ENCODE measurements at places on chromosomes 4 and X. TPM values are rescaled to one million over a fixed set of nuclear protein-coding genes. Genes with fewer than 3 reads are reported as not detected.

DNA sequence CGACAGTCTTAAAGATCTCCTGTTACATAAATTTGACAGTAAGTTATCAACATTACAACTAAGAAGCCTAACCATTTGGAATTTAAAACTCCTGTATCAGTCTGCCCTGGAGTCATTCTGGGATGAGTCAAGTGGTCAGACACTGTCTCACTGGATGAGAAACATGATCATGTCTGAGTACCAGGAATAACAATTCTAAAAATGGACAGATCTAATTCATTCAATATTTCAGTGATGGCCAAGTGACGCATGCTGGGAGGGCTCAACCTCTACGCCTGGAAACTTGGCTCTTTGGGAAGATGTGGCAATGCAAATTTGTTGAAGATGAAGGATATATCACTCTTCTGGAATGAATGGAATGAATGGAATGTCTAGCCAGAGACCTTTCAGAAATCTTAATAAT is 1427.2 kb downstream of the STIM2 start:
- ATAC-seq: peak; percentile 67

The TCEAL3 gene
- total RNA-seq: 188 TPM

The GATA1 gene
- not detected for total RNA-seq

The JADE3 gene
- total RNA-seq: 10.2 TPM

The TCEAL7 gene
- total RNA-seq: 10.0 TPM

The ZNF630 gene
- 7.8 TPM for total RNA-seq

The CENPVL1 gene
- total RNA-seq: not detected

DNA sequence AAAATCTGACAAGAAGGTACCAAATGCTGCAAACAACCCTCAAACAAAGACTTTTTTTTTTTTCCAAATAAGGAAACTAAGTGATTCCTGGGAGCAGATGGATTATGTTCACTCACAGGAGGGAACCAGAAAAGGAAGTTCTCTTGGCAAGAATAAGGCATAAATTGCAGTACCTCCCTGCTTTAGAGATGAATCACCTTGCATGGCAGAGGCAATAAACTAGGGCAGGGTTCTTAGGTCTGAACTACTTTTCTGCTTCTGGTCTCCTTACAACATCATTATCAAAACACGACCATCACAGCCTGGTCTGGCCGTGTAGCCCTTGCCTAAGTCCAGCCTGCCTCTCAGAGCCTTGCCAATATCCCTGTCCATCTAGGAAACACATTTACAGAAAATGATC is 6.3 kb downstream of the TMEM31 start:
- peak; percentile 87 for ATAC-seq

The OPN1MW2 gene
- total RNA-seq: not detected

- no peak for ATAC-seq
Measured at GRCh38 chr4:149791851-149792250, 23.8 kb downstream of the IQCM start.

The NONO gene
- total RNA-seq: 211 TPM

DNA sequence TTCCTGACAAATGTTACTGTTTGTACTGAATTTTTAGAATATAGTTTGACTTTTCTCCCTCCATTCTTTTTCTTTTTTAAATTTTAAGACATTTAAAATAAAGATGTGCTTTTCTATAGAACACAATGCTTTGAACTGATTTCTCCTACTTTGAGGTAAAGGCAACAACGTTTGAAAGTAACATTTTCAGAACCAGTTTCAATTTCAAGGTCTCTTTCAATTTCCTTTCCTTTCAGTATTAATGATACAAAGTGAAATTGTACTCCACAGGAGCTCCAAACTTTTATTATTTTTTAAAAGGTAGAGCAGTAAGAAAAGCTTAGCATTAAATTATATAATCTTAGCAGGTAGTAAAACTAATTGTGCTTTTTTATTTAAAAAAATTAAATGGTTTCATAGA is 54.9 kb downstream of the NDST4 start:
- ATAC-seq: no peak

DNA sequence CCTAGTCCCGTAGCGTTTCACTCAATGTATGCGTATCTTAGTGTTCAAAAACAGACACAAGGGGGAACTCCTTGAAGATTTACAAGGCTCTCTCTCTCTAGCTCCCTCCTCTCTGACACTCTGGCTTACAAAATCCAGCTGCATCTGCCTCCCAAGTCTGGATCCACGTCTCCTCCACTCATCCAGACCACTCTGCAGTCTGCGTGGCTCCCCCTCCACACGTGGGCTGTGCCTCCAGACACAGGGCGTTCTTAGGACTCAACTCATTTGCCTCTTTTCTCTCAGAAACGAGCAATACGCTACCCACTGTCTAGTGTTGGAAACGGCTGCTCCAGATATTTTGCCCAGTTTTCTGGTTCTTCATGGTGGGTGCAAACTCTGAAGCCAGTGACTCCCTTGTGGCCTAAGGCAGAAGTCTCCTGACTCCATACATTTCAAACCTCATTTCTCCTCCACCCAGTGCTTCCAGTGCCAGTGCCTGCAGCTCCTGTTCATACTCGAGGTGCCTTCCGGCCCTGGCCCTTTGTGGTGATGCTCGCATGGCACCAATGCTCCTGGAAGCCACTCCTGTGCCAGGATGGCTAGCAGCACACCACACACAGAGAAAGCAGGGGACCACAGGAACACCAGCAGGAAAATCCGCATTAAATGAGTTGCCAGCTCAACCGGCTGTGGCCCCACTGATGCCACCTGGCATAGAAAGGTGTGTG is 24.1 kb downstream of the NAT8L start:
- no peak for ATAC-seq

GRCh38 chr4:41160856-41161255 is 53.5 kb downstream of the APBB2 start:
- ATAC-seq: no peak

DNA sequence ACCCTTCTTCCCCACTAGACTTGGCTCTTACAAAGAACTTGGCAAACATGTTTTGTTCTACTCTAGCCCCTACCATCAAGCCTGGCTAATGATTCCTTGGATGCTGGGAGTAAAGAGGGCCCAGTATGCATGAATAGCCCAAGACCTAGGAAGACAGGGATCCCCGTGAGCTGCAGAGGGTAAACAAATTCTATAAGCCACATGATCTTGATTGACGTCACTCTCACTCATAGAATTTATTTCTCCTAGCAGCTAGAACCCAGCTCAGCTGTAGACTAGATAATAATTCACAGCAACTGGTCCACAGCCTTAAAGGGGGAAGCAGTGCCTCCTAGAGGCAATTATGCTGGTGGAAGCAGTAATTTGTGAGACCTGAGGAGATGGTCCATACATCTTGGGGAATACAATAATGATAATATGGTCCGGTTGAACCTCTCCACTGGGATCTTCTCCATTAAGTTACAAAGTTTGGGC is 16.1 kb upstream of the USO1 start:
- no peak for ATAC-seq

DNA sequence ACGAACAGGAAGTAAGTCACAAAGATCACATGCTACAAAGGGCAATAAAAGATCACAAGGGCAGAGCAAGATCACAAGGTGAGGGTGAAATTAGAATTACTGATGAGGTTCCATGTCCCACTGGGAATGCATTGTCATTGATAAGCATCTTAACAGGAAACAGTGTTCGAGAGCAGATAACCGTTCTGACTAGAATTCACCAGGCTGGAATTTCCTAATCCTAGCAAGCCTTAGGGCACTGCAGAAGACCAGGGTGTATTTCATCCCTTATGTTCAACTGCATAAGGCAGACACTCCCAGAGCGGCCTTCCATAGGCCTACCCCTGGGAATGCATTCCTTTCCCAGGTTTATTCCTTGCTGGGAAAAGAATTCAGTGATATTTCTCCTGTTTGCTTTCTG is 980.6 kb upstream of the LCORL start:
- ATAC-seq: no peak

DNA sequence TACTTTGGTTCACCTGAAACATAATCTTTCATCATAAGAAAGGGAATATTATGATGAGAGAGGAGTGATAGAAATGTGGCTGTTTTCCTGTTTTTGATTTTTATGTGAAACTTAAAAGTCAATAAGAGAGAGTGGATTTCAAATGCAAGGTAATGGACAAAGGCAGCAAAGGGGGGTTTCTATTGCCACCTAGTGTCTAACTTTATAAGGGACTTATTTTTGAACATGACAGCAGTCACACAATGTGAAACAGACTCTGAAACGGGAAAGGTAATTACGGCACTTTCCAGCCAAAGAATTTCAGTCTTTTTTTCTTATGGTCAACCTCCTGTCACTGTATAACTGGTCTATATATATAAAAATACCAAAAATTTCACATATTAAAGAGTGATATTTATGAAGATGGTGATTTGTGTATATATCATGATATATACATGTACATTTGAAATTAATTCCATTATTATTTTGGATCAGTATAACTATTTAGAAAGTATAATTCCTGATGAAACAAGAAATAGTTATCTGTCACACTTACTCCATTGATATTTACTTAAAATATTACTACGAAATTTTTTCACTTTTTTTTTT is 127.1 kb downstream of the FBXO8 start:
- peak; percentile 58 for ATAC-seq

GRCh38 chr4:11264841-11265240 is 163.9 kb downstream of the HS3ST1 start:
- ATAC-seq: no peak

DNA sequence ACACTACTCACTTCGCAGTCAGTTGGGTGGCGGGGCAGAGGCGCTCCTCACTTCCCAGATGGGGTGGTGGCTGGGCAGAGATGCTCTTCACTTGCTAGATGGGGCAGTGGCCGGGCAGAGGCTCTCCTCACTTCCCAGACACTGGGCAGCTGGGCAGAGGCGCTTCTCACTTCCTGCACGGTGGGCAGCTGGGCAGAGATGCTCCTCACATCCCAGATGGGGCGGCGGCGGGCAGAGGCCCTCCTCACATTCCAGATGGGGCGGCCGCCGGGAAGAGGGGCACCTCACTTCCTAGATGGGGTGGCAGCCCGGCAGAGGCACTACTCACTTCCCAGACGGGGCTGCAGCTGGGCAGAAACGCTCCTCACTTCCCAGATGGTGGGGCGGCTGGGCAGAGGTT is 199.8 kb downstream of the RTL9 start:
- ATAC-seq: no peak

The MAML3 gene
- 10.0 TPM for total RNA-seq

The ARHGEF6 gene
- 16.7 TPM for total RNA-seq

The ZCCHC12 gene
- total RNA-seq: 0.73 TPM

GRCh38 chr4:154478547-154478946 is 13.1 kb downstream of the DCHS2 start:
- no peak for ATAC-seq

The SCARB2 gene
- 137 TPM for total RNA-seq

DNA sequence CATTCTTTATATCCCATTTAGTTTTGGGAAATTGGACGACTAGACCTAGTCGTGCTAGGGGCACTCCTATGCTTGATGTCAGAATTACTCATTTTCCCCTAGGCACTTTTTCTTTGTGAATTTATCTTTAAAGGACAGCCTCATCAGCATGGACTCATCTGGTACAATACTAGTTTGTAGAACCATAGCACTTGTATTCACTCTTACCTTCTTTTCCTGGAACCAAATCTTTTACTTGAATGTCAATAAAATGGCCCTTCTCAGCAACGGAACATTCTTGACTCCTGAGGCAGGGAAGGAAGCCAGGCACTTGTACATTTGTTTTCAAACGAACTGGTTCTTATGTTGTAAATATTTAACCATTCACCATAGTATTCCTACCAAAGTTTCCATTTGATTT is 187.1 kb downstream of the SHROOM3 start:
- no peak for ATAC-seq

- no peak for ATAC-seq
Measured at GRCh38 chr4:26830701-26831100, 29.9 kb upstream of the STIM2 start.

The IL2RG gene
- 4.2 TPM for total RNA-seq

GRCh38 chr4:791898-792625 is 33.9 kb downstream of the CPLX1 start:
- ATAC-seq: peak; percentile 30
